Right lobe of liver (tissue), 6 donors: ENCODE measurements at places on chromosomes 4 and X. TPM values are rescaled to one million over a fixed set of nuclear protein-coding genes. Genes with fewer than 3 reads are reported as not detected.

GRIA2 gene
- not detected for total RNA-seq

- no peak overlapping the region for H3K4me3 ChIP-seq
- peaks cover 4% of the 10 kb centered on the region for H3K27me3 ChIP-seq
Measured at GRCh38 chrX:44085209-44085608, 112.0 kb upstream of the NDP start.

C4orf50 gene
- total RNA-seq: not detected

DNA sequence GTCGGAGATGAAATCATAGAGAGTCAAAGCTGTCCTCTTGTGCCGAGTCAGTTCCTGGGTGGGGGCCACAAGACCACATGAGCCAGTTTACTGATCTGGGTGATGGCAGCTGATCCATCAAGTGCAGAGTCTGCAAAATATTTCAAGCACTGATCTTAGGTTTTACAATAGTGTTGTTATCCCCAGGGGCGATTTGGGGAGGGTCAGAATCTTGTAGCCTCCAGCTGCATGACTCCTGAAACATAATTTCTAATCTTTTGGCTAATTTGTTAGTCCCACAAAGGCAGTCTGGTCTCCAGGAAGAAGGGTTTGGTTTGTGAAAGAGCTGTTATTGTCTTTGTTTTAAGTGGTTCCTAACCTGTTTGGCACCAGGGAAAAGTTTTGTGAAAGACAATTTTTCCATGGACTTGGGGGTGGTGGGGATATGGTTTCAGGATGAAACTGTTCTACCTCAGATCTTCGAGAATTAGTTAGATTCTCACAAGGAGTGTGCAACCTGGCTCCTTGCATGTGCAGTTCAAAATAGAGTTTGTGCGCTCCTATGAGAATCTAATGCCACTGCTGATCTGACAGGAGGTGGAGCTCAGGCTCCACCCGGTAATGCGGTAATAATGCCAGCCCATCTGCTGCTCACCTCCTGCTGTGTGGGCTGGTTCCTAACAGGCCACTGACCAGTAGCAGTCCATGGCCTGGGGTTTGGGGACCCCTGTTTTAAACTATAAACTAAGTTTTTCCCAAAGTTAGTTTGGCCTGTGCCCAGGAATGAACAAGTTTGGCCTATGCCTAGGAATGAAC is 29.2 kb downstream of the METAP1 start:
- DNase-seq: no peak
- H3K4me1 ChIP-seq: no peaks in the 10 kb centered on the region
- no peaks in the 10 kb centered on the region for H3K27me3 ChIP-seq
- H3K4me3 ChIP-seq: no peak overlapping the region

PDGFRA gene
- 32.6 TPM for total RNA-seq

- no peaks in the 10 kb centered on the region for H3K27me3 ChIP-seq
- H3K36me3 ChIP-seq: no peaks in the 10 kb centered on the region
- no peak overlapping the region for H3K27ac ChIP-seq
- no peak for DNase-seq
- H3K4me1 ChIP-seq: no peaks in the 10 kb centered on the region
Measured at GRCh38 chr4:29151584-29151983, 1568.6 kb upstream of the PCDH7 start.

FAAH2 gene
- 9.2 TPM for total RNA-seq

DNA sequence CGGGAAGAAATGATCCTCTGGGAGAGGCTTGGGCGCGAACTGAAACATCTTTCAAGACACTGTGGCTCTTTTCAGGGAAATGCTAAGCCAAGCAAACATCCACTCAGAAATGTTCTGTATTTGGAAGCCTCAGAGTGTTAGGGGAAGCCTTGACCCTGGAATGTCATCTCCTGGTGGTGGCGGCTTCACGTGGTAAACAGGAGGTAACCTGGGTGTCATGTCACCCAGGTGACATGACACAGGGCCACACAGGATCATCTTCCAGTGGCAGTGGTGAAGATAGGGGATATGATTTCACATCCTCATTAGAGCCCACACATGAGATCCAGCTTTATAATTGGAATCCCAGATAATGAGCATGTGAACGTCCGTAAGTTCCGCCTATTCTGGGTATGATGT is 140.0 kb downstream of the TBL1X start:
- no peak overlapping the region for H3K4me3 ChIP-seq
- no peaks in the 10 kb centered on the region for H3K36me3 ChIP-seq

- DNase-seq: no peak
- H3K27me3 ChIP-seq: no peaks in the 10 kb centered on the region
- H3K36me3 ChIP-seq: no peaks in the 10 kb centered on the region
- H3K27ac ChIP-seq: no peak overlapping the region
Measured at GRCh38 chrX:153668423-153669173, 5.0 kb downstream of the PNCK start.

ATXN3L gene
- not detected for total RNA-seq

GRCh38 chrX:54093159-54093558 is 48.9 kb upstream of the PHF8 start:
- H3K27ac ChIP-seq: no peak overlapping the region
- DNase-seq: no peak
- H3K36me3 ChIP-seq: no peaks in the 10 kb centered on the region
- H3K4me1 ChIP-seq: no peaks in the 10 kb centered on the region

- H3K36me3 ChIP-seq: no peaks in the 10 kb centered on the region
- no peaks in the 10 kb centered on the region for H3K27me3 ChIP-seq
Measured at GRCh38 chrX:107935664-107936433, 46.3 kb downstream of the TEX13B start.

GRCh38 chr4:3066836-3067400 is 7.4 kb downstream of the HTT-AS start:
- H3K4me3 ChIP-seq: no peak overlapping the region
- no peak for DNase-seq
- no peaks in the 10 kb centered on the region for H3K36me3 ChIP-seq
- H3K4me1 ChIP-seq: no peaks in the 10 kb centered on the region

GRCh38 chr4:19748519-19749479 is 502.9 kb upstream of the SLIT2 start:
- no peaks in the 10 kb centered on the region for H3K27me3 ChIP-seq
- H3K4me1 ChIP-seq: no peaks in the 10 kb centered on the region
- DNase-seq: no peak
- H3K4me3 ChIP-seq: no peak overlapping the region
- no peaks in the 10 kb centered on the region for H3K36me3 ChIP-seq

DNA sequence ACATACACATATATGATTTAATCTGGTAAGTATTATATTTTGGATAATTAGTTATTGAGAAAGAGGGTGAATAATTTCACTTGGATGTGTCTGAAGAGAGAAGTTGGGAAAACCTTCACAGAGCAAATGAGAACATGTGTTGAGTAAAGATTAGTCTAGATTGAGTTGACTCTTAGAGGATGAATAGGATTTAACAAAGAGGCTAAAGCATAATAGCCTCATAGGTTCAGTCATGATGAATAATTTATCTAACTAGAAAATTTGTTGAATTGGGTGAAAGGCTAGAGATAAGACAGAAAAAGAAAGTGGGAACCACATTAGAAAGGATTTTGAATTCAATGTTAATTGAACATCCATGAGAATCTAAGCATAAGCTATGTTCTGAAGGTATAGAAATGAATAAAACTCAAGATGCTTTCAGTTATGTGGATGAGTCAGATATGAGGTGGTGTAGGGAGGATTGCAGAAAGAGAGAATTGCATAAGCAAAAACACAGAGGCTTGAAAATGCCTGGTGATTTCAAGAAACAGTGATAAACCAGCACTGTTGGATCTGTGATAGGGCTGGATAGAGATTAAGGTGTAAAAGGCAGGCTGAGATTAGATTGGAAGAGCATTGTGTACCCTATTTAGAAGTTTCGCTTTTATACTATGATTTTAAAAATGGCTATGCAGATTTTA is 207.6 kb upstream of the NR3C2 start:
- DNase-seq: no peak
- no peak overlapping the region for H3K27ac ChIP-seq
- H3K36me3 ChIP-seq: no peaks in the 10 kb centered on the region
- H3K4me3 ChIP-seq: no peak overlapping the region
- H3K27me3 ChIP-seq: no peaks in the 10 kb centered on the region

DNA sequence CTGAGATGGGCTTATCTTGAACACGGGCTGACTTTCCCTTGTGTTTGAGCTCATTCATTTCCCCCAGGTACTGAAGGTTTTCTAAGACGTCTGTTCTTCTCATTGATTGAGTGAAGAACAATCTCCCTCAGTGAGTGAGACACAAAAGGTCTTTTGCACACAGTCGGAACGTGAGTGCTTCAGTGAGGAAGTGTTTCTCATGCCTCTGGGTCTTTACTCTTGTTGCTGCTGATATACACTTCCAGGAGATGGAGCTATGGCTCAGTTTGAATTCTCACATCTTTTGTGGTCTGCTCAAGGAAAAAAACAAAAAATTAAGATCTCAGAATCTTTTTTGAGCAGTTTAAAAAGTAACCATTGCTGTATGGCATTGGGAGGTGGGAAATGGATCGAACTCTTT is 981.9 kb upstream of the TENM3 start:
- no peak overlapping the region for H3K27ac ChIP-seq
- no peaks in the 10 kb centered on the region for H3K4me1 ChIP-seq
- H3K27me3 ChIP-seq: no peaks in the 10 kb centered on the region
- DNase-seq: no peak

FAM114A1 gene
- total RNA-seq: 80.4 TPM

RHOXF1 gene
- total RNA-seq: not detected

DKK2 gene
- total RNA-seq: not detected

SLC6A14 gene
- not detected for total RNA-seq

HSFX1 gene
- total RNA-seq: 0.86 TPM

CCKAR gene
- not detected for total RNA-seq

- peak; percentile 27 for DNase-seq
- no peaks in the 10 kb centered on the region for H3K4me1 ChIP-seq
- no peaks in the 10 kb centered on the region for H3K36me3 ChIP-seq
- H3K27me3 ChIP-seq: no peaks in the 10 kb centered on the region
Measured at GRCh38 chr4:128796934-128797333, 12.6 kb upstream of the JADE1 start.

DNA sequence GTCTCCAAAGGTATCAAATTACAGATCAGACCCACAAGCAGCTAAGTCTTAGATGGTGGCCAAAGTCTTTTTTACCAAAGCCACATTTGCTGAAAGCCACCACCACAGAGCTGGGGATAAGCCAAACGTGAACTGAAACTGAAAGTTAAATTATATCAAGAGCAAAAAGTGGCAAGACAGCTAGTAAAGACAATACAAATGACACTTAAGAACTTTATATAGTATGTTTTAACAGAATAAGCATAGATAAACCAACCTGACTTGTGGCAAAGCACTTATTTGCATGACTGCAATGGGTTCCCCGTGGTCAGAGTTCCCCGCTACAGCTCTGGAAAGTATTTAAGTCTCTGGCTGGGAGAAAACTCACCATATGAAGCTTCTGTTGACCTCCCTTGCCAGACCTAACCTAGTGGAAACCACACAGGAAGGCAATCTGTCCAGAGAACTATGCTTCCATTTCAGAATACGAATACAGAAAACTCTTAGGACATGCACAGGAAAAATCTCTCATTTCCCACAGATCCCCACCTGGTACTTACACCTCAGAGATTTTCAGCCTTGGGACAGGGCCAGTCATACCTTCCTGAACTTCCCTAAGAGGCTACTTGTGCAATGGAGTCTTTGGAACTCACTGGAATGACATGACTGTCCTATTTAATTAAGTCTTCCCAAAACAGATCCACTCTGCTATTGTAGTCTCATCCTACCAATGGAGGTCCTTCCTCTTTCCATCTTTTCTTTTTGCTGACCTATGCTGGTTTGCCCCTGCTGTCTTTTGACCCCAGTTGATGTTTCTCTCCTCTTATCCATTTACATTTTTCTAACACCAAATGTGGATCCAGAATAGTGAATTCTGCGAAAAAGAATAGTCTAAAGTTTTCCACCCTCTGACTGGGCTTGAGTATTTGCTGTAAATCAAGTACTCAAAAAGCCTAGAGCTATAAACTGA is 225.1 kb downstream of the NR3C2 start:
- peak overlapping the region; percentile 26 for H3K4me3 ChIP-seq
- peaks cover 4% of the 10 kb centered on the region for H3K4me1 ChIP-seq
- H3K27me3 ChIP-seq: no peaks in the 10 kb centered on the region
- no peak for DNase-seq
- peak overlapping the region; percentile 46 for H3K27ac ChIP-seq

DNA sequence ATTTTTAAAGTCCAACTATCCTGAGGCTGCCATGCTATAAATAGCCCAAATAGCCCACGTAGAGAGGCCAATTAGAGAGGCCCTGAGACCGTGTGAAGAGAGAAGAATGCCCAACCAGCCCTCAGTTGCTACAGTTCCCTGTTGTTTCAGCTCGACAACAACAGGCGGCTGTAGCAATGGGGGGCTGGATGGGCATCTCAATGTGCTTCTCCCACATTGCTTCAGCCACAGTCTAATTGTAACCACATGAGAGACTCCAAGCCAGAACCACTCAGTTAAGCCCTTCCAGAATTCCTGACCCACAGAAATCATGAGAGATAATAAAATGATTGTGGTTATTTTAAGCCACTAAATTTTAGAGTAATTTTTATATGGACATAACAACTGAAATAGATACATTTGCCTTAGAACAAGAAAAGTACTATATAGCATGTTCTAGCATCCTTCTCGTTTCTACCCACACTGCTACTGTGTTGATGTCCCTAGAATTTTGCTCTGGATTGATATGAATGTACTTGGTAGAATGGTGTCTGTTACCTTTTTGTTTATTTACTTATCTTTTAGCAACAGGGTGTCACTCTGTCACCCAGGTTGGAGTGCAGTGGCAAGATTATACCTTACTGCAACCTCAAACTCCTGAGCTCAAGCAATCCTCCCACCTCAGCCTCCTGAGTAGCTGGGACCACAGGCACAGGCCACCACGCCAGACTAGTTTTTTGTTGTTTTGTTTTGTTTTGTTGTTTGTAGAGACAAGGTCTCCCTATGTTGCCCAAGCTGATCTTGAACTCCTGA is 436.4 kb downstream of the BCOR start:
- H3K27me3 ChIP-seq: no peaks in the 10 kb centered on the region
- H3K36me3 ChIP-seq: no peaks in the 10 kb centered on the region
- H3K4me1 ChIP-seq: no peaks in the 10 kb centered on the region
- H3K27ac ChIP-seq: no peak overlapping the region
- H3K4me3 ChIP-seq: no peak overlapping the region

MTNR1A gene
- total RNA-seq: not detected

GRCh38 chr4:162350331-162350730 is 186.5 kb upstream of the FSTL5 start:
- no peak overlapping the region for H3K27ac ChIP-seq
- H3K4me3 ChIP-seq: no peak overlapping the region
- H3K36me3 ChIP-seq: no peaks in the 10 kb centered on the region

DNA sequence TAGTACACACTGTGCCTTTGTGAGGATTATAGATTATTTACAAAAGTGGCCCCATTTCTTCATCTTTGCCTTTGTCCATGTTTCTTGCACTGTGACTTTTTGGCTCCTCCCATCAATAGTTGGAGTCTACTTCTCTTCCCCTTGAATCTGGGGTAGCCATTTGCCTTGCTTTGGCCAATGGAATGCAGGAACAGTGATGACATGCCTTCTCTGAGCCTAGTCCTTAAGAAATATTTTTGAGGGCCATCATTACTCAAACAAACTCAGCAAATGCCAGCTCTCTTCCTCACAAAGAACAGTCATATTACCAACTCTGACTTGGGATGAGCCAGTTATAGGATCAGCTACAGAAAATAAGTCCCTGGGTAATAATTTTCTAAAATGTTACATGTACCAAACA is 189.6 kb downstream of the FRMPD4 start:
- H3K4me3 ChIP-seq: no peak overlapping the region
- DNase-seq: no peak
- H3K27ac ChIP-seq: no peak overlapping the region
- H3K36me3 ChIP-seq: no peaks in the 10 kb centered on the region

RTL9 gene
- total RNA-seq: 0.09 TPM

SH3RF1 gene
- total RNA-seq: 11.0 TPM
